ENCODE measurements at places on chromosomes 6 and 20. TPM values are rescaled to one million over a fixed set of nuclear protein-coding genes. Genes with fewer than 3 reads are reported as not detected.

Gene MARCKS
- 365 TPM for total RNA-seq

- H3K27ac ChIP-seq, result no peak overlapping the region
- no peak overlapping the region for H3K4me3 ChIP-seq
- no peaks in the 10 kb centered on the region for H3K4me1 ChIP-seq
- no peaks in the 10 kb centered on the region for H3K36me3 ChIP-seq
- H3K27me3 ChIP-seq, result no peaks in the 10 kb centered on the region
These were observed 13.1 kb upstream of the NT5DC1 start for GRCh38 chr6:116087437-116088027.

Gene FLRT3
- 62.7 TPM for total RNA-seq

DNA sequence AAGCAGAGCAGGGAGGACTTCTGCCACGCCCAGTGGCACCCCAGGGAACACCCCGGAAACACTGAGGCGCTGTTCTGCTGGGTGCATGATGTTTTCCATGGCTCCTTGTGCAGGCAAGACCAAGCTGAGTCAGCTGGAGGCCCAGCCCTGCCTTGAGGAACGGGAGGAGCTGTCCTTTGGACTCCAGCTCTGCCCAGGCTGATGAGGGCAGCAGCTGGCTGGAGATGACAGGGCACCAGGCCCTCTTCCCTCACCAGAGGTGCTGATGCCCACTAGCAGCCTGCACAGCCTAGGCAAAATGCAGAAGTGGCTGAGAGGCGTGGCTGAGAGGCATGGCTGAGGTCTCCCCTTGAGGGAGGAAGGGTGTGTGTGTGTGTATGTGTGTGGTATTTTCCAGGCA, 2.4 kb downstream of the C6orf132 start:
- H3K4me3 ChIP-seq, result no peak overlapping the region
- no peaks in the 10 kb centered on the region for H3K36me3 ChIP-seq
- H3K27ac ChIP-seq, result no peak overlapping the region
- H3K4me1 ChIP-seq, result peaks cover 20% of the 10 kb centered on the region
- no peak for DNase-seq

- H3K4me1 ChIP-seq, result no peaks in the 10 kb centered on the region
- DNase-seq, result no peak
- H3K36me3 ChIP-seq, result no peaks in the 10 kb centered on the region
- H3K4me3 ChIP-seq, result no peak overlapping the region
- H3K27ac ChIP-seq, result no peak overlapping the region
These were observed 3.8 kb upstream of the MAS1L start for GRCh38 chr6:29491574-29491973.
